ENCODE measurements at places on chromosomes 16 and 17.

DNA sequence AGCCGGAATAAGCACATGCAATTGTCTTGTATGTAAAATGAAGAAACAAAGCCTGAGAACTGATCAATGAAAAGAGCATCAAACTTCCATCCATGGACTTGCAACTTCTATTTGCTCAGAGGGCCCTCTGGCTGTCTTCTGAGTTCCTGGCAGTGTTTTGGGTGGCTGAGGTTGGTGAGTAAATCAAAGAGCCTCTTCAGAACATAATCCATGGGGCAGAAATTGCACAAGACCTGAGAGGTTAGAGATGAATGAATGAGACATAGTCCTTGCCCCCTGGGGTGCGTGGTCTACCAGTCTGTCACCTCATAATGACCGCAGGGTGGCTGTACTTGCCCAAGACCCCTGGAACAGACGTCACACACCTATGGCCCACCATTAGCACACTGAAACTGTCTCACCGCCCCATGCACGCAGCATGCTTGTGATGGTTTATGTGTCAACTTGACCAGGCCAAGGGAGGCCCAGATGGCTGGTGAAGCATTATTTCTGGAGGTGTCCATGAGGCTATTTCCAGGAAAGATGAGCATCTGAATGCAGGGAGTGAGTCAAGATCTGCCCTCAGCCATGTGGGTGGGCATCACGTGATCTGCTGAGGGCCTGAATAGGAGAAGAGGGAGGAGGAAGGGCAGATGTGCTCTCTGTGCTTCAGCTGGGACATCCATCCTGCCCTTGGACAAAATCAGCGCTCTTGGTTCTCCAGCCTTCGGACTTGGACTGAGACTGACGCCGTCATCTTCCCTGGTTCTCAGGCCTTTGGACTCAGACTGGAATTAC lies 8.3 kb downstream of the PIK3R6 start:
- H3K27me3 ChIP-seq = no peaks in the 10 kb centered on the region
- H3K4me1 ChIP-seq = peaks cover 36% of the 10 kb centered on the region
- DNase-seq = no peak
- peak overlapping the region; percentile 93 for H3K27ac ChIP-seq
- H3K4me3 ChIP-seq = no peak overlapping the region

DNA sequence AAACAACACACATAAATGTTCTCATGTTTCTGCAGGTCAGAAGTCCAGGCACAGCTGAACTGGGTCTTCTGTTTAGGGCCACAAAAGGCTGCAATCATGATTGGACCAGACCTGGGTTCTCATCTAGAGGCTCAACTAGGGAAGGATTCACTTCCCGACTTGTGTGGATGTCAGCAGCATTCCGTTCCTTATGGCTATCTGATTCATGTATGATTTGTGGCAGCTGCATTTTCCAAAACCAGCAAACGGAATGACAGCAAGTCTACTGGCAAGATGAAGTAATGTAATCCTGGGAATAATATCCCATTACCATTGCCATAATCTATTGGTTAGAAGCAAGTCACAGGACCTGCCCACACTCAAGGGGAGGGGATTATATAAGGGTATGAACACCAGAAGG lies 22.1 kb downstream of the CEP112 start:
- no peak overlapping the region for H3K27ac ChIP-seq
- H3K4me3 ChIP-seq = no peak overlapping the region
- no peaks in the 10 kb centered on the region for H3K4me1 ChIP-seq

DNA sequence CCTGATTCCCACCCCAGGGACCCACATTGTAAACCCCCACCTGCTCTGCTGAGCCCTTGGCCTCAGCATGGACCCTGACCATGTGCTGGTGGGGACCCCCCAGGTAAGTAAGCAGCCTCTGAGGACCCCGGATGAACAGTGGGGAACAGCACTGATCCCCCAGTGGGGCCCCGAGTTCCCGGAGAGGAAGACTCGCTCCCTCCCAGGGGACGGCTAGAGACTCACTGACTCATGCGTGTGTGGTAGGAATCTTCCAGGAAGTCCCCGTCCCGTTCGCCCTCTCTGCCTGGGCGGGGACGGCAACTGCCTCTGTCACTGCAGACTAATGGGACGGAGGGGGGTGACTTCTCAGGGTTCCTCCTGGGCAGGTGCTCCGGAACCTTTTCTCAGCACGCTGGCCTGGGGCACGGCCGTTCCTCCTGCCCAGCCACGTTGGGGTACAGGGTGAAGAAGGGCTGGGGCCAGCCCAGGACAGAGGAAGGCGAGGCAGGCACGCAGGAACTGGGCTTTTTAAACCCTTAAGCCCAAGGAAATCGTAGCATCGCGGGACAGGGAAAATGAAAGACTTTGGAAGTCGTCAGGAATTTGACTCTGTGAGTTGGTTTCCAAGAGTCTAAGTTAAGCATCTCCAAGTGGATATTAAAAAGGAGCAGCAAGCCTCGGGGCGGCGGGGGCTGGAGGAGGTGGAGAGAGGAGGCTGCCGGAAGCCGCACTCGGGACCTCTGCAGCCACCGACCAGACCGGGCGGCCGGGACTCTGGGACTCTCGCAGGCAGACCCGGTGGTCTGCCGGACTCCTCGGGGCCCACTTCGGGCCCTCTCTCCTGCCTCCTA lies 178.7 kb downstream of the SEC14L1 start:
- peak overlapping the region; percentile 99 for H3K27ac ChIP-seq
- peaks cover 82% of the 10 kb centered on the region for H3K4me1 ChIP-seq
- peak overlapping the region; percentile 80 for H3K4me3 ChIP-seq
- no peaks in the 10 kb centered on the region for H3K27me3 ChIP-seq

DNA sequence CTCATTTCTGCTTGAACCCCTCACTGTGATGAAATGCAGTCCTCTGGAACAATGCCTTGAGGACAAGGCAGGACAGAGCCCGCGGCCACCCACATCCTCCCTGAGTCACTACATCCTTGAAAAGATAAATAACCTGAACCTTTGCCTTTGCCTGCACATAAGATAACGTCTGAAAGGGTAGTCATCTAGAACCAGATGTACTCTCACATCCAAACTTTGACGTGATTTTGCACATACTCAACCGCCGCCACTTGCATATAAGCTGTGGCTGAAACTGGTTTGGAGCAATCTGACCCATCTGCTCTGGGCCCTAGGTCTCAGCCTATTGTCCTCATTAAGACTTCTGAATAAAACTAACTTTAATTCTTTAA lies 252.1 kb downstream of the PHKB start:
- no peaks in the 10 kb centered on the region for H3K27me3 ChIP-seq
- no peaks in the 10 kb centered on the region for H3K36me3 ChIP-seq
- H3K4me1 ChIP-seq = peaks cover 4% of the 10 kb centered on the region

DNA sequence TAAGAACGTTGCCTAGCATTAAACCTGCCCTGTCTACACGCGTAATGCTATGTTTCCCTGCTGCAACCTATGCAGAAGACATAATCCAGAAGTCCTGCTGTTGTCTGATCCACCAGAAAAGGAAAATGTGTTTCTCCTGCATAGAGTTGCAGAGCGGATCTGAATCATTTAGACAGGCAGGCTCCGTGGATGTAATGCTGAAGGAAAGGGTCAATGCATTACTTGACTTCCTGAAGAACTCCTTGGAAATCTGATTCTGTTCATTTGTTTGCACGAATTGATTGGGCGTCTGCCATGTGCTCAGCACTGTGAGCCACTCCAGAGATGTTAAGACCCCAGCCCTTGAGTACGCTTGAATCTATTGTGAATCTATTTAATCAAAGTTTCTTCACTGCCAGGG lies 83.4 kb downstream of the FOXL1 start:
- H3K4me3 ChIP-seq = peak overlapping the region; percentile 9
- no peaks in the 10 kb centered on the region for H3K27me3 ChIP-seq
- no peak for DNase-seq
- H3K4me1 ChIP-seq = peaks cover 52% of the 10 kb centered on the region
- peaks cover 8% of the 10 kb centered on the region for H3K36me3 ChIP-seq
- peak overlapping the region; percentile 92 for H3K27ac ChIP-seq

DNA sequence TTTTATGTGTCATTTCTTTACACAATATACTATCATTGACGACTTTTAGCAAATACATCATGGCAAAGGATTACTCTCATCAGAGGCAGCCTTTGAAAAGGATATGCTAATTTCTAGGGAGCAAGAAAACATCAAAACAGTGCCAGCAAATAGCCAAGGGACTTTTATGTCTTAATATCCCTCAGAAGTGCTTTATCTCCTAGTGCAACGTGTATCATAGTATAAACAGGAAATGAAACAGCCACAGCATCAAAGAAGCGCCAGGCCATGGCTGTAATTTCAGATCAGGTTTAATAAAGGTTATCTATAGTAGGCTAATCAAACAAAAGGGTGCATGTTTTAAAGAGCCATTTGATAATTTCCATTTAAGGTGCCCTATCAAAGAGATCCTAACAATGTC lies 159.9 kb downstream of the AXIN2 start:
- DNase-seq = no peak
- H3K27me3 ChIP-seq = peaks cover 36% of the 10 kb centered on the region
- H3K27ac ChIP-seq = no peak overlapping the region
- no peak overlapping the region for H3K4me3 ChIP-seq
- H3K36me3 ChIP-seq = no peaks in the 10 kb centered on the region

- H3K4me3 ChIP-seq = no peak overlapping the region
- no peak overlapping the region for H3K27ac ChIP-seq
- no peaks in the 10 kb centered on the region for H3K27me3 ChIP-seq
- DNase-seq = no peak
- peaks cover 17% of the 10 kb centered on the region for H3K36me3 ChIP-seq
- peaks cover 6% of the 10 kb centered on the region for H3K4me1 ChIP-seq
Observed at GRCh38 chr17:44207743-44208142, 8.1 kb upstream of the ATXN7L3 start.

- no peak overlapping the region for H3K27ac ChIP-seq
- no peaks in the 10 kb centered on the region for H3K27me3 ChIP-seq
- DNase-seq = no peak
- H3K36me3 ChIP-seq = no peaks in the 10 kb centered on the region
- no peak overlapping the region for H3K4me3 ChIP-seq
- no peaks in the 10 kb centered on the region for H3K4me1 ChIP-seq
Observed at GRCh38 chr17:74282587-74283370, 8.7 kb downstream of the DNAI2 start.

DNA sequence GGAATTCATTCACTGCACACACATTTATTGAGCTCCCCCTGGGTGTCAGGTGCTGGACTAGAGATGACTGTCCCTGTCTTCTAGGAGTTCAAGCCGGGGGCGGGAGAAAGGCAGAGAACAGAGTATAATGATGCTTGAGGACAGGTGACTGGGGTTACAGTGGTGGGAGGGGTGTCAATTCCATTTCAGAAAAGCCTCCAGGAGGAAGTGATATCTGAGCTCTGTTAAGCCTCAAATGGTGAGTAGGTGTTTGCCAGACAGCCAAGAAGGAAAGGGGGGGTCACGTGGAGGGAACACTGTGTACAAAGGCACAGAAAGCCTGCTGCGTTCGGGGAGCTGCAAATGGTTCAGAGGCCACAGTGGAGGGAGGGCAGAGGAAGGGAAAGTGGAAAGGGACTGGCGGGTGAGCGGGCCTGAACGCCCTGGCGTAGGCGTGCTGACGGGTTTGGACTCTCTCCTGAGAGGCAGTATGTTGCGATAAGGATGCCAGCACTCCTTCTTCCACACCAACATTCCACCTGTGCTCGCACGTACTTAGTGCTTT lies 9.7 kb upstream of the NXPH3 start:
- no peak overlapping the region for H3K27ac ChIP-seq
- peaks cover 33% of the 10 kb centered on the region for H3K27me3 ChIP-seq
- no peaks in the 10 kb centered on the region for H3K36me3 ChIP-seq
- no peak overlapping the region for H3K4me3 ChIP-seq

DNA sequence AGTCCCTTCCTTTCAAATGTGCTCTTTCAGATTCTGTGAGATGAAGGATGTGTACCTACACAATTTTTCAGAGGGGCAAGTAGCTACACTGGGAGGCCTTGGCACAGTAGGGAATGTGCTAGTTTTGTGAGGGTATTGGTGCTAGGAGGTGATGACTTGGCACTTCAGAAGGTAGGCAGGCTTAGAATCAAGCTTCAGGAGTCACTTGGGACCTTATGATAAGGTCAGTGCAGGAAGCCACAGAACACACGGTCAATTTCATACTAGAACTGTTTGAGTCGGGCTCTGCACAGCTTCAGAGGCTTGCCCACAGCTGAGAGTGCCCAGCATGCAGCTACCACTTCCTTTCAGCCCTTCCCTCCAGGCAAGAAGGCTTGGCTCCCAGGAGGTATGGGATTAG lies 6.1 kb downstream of the CMTM1 start:
- peaks cover 45% of the 10 kb centered on the region for H3K4me1 ChIP-seq
- H3K4me3 ChIP-seq = no peak overlapping the region
- H3K27me3 ChIP-seq = no peaks in the 10 kb centered on the region
- H3K36me3 ChIP-seq = peaks cover 4% of the 10 kb centered on the region
- DNase-seq = no peak
- H3K27ac ChIP-seq = peak overlapping the region; percentile 82

DNA sequence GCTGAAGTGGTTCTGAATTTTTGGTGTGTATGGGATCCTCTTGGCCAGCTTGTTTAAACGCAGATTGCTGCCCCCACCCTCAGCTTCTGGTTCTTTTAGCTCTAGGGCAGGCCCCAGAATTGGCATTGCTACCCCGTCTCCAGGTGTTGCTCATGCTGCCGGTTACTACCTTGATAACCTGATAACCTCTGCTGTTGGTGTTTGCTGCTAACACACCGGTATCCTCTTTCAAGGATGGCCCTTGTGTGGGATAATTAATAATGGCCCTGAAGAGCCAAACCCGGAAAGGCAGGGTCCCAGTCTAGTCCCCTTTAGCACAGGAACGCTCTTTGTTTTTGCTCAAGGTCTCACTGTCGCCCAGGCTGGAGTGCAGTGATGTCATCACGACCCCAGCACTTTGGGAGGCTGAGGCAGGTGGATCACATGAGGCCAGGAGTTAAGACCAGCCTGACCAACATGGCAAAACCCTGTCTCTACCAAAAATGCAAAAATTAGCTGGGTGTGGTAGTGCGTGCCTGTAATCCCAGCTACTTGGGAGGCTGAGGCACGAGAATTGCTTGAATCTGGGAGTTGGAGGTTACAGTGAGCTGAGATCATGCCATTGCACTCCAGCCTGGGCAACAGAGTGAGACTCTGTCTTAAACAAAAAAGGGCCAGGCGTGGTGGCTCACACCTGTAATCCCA lies 1.3 kb upstream of the ST3GAL2 start:
- no peak for DNase-seq
- H3K27ac ChIP-seq = no peak overlapping the region
- H3K36me3 ChIP-seq = peaks cover 3% of the 10 kb centered on the region
- H3K4me3 ChIP-seq = peak overlapping the region; percentile 86

DNA sequence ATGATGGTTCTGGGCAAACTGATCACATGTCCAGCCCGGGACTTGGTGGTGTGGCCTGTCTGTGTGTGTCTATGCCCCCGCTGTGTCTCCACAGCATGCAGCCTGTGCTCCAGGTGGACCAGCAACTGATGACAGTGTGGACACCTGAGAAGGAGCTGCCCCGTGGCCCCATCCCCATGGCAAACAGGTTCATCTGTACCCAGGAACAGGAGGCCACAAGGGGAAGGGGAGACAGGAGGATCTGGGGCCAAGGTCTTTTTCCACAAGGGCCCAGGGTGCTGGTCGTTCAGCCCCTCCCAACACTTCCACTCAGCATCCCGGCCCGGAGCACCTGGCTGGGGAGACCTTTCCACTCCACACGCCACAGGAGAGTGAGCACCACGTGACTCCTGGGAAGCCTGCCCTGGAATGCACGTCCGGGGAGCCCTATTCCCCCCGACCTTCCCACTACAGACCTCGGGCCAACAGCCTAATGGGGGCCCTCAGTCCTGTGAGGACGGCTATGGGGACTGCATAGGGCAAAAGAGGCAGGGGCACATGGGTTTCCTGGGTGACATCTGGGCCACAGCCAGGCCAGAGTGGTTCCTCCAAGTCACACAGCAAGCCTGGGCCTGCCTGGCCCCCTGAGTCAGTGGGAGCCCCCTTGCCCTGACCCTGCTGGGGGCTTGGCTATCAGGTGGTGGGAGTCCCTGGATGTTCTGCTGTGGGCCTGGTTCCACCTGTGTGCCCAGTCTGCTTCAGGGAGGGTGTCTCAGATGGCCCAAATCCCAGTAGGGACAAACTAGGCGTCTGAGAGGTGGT lies 20.8 kb upstream of the NXPH3 start:
- no peak for DNase-seq
- no peak overlapping the region for H3K4me3 ChIP-seq
- H3K36me3 ChIP-seq = no peaks in the 10 kb centered on the region
- H3K27ac ChIP-seq = no peak overlapping the region
- H3K27me3 ChIP-seq = peaks cover 12% of the 10 kb centered on the region
- peaks cover 2% of the 10 kb centered on the region for H3K4me1 ChIP-seq
